Stimulated activated CD8-positive, alpha-beta memory T cell treated with anti-CD3 and anti-CD28 coated beads, Interleukin-7, amount 100 ng/mL, for 1 hour (primary cell): ENCODE measurements at places on chromosomes 12 and 14.

DNA sequence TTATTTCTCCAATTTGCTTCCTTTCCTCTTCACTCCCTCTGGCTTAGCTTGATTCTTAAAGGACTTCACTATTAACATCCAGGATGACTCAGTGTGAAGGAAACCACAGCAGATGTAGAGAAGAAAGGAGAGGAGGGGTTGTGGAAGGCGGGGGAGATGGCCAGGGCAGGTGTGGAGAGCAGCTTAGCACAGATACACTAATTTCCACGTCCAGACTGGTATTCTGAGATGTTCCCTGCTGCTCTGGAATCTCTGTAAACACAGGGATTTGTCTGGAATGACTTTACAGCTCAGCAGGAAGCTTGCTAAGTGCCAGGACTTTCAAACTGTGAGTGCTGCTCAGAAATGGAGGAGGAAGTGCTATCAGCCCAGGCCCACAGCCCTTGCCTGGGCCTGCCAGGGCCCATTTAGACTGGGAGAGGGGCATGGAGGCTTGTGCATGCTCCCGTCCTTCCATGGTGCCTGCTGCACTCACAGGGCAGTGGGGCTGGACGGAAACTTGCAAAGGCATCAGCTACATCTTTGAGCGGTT is 202.5 kb upstream of the DDHD1 start:
- DNase-seq: no peak

DNA sequence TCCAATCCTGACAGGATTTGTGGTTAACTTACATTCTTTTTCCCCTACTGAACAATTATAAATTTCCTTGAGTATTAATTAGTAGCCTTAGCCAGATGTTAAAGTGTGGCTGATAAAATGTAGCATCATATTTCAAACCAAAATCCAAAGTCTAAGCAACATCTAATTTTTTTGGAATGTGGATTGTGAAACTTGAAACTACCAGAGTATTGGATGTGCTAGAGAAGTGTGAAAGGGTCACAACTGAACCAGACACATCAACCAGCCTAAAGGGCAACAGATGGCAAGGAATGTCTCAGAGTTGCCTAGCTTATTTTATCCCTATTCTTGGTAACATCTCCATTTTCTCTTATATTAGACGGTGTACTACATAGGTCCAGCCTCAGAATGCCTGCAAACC is 153.1 kb upstream of the DCN start:
- no peak for DNase-seq

DNA sequence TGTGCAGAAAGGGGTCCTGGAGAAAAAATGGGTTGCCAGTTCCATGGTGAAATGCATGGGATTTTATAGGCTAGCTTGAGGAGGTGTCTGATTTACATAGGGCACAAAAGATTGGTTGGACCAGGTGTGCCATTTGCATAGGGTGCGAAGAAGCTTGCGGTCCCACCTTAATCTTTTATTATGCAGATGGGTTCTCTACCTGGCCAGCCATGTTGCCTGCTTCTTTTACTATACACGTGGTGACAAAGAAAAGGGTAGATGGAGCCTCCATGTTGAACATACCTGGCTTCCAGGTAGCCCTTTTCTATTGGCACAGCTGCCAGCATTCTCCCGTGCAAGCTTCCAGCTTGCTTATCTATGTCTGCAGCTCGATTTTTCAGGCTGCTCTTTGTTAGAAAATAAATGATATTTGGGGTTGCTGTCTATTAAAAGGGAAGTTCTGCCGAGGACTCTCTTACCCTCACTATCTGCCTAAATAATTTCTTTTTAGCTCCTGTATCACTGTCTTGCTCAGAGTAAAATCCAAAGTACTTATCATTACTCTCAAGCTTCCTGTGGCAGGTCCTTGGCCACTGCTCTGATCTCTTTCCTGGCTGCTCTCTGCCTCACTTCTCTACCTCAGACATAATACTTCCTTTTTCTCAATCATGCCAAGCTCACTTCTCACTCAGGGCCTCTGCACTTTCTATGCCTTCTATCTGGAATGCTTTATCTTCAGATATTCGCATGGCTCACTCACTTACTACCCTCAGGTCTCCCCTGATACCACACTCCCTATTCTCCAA is 216.0 kb upstream of the DAAM1 start:
- no peak for DNase-seq

GRCh38 chr12:87848248-87848868 is 180.8 kb downstream of the C12orf50 start:
- no peak for DNase-seq

DNA sequence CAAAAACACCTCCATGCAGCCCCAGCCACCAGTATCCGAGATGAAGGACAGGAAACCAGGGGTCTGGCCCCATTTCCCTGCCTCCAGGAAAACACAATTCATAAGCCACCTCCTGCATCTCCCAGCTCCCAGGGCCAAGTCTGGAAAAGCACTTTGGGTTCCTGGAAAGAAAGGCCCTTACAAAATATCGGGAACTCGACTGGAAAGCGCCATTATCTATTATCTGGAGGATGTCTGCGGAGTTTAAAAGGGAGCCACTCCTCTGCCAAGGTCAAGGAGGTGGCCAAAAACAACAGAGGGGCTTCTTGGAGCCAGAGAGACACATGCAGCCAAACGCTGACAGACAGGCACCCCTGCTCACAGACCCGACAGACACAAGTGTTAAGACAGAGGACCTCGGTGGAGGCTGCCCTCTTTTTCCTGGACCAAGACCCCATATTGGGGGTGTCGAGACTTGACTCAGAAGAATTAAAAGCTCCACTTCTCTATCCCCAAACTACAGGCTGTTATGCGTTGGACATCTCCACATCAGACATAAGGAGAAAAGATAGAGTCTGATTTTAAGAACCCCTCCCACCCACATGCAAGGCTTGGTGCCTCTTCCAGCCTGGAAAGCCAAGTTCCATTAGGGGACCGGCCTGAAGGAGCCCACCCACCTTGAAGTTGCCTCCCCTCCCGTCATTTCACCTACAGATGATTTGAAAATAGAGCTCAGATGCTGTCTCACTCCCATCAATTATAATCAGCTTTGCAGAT is 9.6 kb downstream of the ACTN1 start:
- no peak for DNase-seq

- no peak for DNase-seq
Observed at GRCh38 chr12:27462851-27463250, 16.3 kb downstream of the SMCO2 start.

- no peak for DNase-seq
Observed at GRCh38 chr12:71772735-71773134, 18.1 kb downstream of the RAB21 start.

DNA sequence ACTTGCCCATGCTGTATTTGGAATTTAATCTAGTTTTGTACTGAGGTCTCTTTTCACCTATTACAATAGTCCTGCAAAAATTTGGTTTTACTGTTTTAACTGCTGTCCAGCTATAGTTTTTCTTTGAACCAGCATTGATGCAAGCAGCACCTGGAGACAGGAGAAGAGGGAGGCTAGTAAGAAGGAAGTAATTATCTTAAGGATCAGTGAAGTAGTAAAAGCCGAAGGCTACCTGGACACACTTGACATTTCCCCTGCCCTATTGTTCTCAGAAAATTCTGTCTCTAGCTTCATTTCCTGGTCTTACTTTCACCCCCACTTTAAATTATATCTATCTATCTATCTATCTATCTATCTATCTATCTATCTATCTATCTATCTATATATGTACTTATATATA is 43.5 kb upstream of the LRIG3 start:
- DNase-seq: no peak

DNA sequence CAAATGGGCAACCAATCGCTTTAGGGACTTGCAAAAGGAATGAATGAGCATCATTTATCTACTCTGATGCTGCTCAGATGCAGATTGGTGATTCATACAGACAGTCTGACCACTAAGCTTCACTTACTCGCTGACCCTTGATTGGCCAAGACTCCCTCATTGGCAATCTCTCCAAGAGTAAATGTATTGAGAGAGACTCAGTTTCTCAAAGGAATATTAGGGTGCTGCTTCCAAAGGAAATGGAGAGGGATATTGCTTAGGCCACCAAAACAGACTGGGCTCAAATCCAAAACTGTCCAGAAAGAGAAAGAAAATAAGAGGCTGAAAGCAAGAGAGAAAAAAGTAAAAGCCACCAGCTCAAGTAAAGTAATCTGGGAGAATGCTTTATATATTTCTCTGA is 785.2 kb downstream of the GALC start:
- no peak for DNase-seq

- DNase-seq: no peak
Observed at GRCh38 chr14:74089251-74090020, 4.7 kb downstream of the LIN52 start.

DNA sequence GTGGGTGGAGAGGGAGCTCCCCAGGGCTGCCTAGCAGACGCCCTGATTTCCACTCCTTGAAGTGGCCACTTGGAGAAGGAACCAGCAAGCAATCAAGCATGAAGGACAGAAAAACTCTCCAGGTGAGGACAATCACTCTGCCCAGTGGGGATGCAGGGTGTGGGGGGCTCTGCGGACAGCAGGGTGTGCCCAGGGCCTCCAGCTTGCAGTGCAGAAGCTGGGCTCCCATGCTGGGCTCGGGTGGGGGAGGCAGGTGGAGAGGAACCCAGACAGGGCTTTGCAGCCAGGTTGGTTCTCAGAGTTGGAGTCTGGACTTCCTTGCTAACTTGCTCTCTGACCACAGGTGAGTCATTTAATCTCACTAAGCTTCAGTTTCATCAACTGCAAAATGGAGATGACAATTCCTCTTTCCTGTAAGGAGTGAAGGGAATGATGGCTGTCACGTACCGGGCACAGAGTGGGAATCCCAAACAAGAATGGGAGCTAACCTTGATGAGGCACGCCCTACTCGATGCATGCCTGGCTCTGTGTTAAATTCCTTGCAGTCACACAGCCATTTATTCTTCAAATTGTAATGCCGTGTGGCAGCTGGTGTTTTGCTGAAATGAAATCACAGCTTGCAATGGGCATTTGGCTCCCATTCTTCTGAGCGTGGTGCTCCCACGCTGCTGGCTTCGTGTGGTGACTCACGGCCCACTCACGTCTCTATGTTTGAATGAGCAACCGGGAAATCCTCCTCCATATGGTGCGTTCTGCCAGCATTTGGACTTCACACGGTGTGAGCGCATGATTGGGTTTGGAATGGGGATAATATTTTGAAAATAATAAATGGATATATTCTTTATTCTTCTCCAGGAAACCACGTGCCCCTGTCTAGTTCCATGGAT is 75.2 kb downstream of the PRIMA1 start:
- no peak for DNase-seq

DNA sequence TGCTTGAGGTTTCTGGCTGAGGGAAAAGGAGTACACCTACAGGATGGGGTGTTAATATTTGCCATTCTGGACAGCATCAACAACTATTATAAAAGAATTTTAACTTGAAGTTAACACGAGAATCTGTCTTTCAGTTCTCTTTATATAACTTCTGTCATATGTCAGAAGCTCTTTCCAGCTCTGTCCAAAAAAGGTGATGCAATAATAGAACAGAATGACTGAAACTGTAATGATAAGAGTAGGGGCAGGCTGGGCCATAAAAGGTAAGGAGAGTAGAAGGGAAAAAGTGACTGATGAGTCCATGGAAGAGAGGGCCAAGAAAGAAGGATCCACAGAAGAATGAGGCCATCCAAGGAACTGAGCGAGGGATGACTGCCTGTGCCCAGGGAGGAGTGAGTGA is 966.7 kb upstream of the FBXO33 start:
- no peak for DNase-seq

DNA sequence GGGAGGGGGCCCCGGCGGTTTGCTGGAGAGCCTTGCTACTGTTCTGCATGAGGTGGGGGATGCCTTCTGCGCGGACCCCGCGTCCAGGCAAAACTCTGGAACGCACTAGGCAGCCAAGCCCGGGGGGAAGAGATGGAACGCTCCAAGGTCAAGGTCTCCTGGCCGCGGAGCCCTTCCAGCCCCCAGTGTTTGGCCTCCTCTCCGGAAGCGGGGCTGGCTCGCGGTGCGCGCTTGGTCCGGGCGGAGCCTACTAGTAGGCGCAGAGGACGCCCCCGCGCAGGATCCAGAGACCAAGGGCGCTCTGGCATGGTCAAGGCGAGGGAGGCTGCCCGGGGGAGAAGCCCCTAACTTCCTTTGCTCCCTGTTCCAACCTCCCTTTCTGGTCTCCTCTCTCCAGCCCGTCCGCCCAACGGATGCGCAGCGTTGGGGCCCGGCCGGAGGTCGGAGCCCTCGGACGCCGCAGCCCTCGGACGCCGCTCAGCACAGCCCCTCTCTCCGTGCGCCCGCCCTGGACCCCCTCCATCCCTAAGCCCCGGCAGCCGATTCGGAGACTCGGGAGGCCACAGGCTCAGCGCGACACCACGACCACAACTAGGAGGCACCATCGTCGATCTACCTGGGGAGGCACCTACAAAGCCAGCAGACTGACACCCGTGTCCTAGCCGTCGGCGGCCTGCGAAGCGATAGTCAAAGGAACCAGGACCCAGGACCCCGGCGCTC is 669 bp upstream of the KCNK13 start:
- no peak for DNase-seq

DNA sequence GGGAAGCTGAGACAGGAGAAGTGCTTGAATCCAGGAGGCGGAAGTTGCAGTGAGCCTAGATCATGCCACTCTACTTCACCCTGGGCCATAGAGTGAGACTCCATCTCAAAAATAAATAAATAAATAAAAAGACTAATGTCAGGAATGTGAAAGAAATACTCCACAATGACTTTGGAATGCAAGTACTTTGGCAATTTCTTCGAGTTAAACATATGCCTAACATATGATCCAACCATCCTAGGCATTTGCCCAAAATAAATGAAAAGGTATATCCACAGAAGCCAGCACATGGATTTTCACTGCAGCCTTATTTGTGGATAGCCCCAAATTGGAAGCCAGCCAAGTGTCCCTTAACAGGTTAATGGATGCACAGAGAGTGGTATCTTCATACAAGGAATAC is 357.9 kb upstream of the TMEM132C start:
- DNase-seq: no peak

- DNase-seq: no peak
Observed at GRCh38 chr14:84217066-84217465, 1312.9 kb upstream of the FLRT2 start.

DNA sequence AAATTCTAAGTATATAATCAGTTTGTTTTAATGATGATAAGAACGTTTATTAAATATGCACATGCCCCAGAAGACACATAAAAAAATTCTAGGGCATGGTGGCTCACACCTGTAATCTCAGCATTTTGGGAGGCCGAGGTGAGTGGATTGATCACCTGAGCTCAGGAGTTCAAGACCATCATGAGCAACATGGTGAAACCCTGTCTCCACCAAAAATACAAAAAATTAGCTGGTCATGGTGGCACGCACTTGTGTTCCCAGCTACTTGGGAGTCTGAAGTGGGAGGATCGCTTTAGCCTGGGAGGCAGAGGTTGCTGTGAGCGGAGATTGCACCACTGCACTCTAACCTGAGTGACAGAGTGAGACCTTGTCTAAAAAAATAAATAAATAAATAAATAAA is 4.0 kb downstream of the CD69 start:
- DNase-seq: no peak

DNA sequence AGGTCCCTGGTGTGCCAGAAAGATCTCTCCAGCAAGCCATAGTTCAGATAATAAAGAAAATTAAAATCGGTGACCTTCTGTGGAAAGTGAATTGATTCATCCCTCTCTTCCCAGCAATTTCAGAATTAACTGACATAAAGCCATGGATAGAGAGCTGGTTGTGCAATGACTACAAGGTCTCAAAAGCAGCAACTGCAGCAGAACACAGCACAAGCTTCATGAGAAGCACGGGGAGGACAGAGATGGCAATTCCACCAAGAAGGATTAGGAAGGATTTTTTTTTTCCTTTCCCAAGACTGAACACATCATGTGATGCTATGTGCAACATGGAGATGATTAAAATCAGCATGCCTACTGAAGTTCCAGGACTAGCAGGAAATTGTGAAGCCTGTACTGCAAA is 154.9 kb upstream of the PLEKHG7 start:
- DNase-seq: no peak

- no peak for DNase-seq
Observed at GRCh38 chr14:46323404-46323762, 328.2 kb downstream of the RPL10L start.

- no peak for DNase-seq
Observed at GRCh38 chr14:34347683-34348082, 114.4 kb downstream of the SPTSSA start.
